ENCODE measurements at places on chromosomes 7 and 10.

DNA sequence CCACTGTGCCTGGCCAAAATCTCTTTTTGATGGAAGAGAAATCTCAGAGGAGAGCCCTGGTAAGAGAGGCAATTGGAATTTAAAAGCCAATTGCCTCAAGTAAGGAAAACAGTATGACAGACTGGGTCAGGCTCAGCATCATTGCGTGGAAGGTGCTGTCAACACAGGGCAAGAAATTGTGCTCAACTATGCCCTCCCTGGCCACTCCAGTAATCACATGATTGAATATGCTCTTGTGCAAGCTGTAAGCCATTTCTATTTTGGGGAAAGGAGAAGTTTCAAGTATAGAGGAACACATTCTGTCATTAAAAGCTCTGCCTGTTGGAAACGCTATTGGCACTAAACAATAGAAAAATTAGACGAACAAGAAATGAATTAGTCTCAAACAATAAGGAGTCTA lies 1127.7 kb downstream of the REEP3 start:
- no peak for DNase-seq

GRCh38 chr10:19993714-19994315 lies 177.6 kb downstream of the PLXDC2 start:
- DNase-seq = no peak

DNA sequence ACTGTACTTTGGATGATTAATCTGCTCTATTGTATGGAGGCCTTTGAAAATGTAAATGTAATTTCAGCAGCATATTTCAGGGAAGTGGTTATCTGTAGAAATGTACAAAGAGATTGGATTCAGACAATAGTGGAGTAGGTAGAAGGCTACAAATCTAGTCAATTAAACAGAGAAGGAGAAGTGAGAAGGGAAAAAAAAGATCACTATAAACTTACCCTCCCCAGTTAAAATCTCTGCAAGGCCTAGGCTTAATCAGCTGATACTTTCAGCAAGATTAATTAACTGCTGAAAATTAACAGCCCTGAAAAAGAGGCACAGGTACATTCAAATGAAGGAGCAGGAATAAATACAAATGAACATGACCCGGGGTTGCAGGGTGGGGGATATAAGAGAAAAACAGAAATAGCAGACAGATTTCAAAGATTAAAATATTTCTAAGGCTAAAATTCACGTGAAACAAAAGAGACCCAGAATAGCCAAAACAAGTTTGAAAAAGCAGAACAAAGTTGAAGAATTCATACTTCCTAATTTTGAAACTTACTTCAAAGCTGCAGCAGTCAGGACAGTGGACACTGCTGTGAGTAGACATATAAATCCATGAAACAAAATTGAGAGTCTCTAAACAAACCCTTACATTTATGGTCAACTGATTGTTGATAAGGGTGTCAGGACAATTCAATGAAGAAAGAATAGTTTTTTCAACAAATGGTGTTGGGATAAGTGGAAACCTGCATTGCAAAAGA lies 96.0 kb downstream of the NRCAM start:
- DNase-seq = no peak

- no peak for DNase-seq
These were observed 40.1 kb upstream of the STRIP2 start for GRCh38 chr7:129394101-129394500.

DNA sequence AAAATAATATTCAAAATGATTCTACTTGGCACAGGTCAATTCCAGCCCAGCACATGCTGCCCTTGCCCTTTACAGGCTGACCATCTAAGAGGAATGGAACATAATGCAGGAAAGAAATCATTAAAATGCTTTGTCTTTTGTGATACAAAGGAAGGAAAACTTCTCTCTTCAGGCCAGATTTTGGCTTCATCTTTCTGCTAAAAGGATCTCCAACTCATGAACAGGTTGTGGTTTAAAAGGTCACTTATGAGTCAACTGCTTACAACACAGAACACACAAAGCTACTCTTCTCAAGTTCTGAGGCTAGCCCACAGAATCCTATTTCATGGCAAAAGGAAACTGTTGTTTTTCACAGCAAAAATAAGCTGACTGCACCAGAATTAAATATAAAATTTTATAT lies 197.1 kb downstream of the DOCK4 start:
- DNase-seq = no peak

- no peak for DNase-seq
These were observed 22.9 kb downstream of the SVIL start for GRCh38 chr10:29611781-29612381.

GRCh38 chr7:18416988-18417387 lies 78.6 kb upstream of the HDAC9 start:
- DNase-seq = no peak

DNA sequence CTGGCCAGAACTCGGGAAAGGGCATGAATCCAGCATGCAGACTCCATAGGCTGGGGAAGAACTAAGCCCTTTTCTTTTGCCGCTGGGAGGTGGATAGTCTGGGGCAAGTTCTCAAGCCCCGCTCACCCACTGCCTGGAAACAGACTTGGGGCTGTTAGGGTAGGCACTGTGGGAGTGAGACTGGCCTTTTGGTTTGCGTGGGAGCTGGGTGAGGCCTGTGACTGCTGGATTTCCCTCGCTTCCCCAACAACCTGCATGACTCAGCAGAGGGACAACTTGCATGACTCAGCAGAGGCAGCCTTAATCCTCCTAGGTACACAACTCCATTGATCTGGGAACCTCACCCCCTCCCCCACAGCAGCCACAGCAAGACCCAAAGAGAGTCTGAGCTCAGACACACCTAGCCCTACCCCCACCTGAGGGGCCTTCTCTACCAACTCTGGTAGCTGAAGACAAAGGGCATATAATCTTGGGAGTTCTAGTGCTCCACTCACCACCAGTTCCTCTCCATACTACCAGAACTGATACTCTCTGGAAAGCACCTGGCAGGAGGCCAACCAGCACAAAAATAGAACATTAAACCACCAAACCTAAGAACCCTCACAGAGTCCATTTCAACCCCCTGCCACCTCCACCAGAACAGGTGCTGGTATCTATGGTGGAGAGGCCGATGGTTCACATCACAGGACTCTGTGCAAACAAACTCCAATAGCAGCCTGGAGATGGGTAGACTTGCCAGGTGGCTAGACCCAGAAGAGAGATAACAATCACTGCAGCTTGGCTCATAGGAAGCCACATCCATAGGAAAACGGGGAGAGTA lies 81.4 kb upstream of the LAMB4 start:
- peak; percentile 23 for DNase-seq

GRCh38 chr10:71528371-71529206 lies 131.9 kb downstream of the CDH23 start:
- DNase-seq = no peak

DNA sequence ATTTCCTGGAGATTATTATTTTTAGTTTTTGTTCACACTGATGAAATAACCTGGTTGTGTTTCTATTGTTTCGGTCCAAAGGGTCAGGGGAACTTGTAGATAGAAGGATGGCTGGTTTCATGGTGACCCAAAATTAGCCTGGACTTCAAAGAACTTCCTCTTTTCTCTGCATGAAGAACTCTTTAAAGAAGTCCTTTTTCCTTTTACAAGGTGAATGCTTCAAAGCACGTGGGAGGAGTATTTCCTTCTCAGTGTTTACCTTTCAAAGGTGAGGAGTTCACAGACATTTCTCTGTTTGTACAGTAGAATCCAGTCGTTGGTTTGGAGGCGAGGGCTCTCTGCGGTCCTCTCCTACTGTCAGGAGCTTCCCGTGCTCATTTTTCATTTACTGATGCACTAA lies 561.7 kb downstream of the GATA3 start:
- DNase-seq = no peak

GRCh38 chr10:122286867-122287266 lies 15.8 kb downstream of the BTBD16 start:
- DNase-seq = no peak

GRCh38 chr10:112902730-112903129 lies 47.3 kb upstream of the TCF7L2 start:
- no peak for DNase-seq

GRCh38 chr10:79162861-79163665 lies 94.3 kb downstream of the ZMIZ1 start:
- no peak for DNase-seq

Measured in NCI-H1105 treated with DMSO at 0.1 percent for 48 hours (cell line).